ENCODE measurements at places on chromosomes 7 and 10. TPM values are rescaled to one million over a fixed set of nuclear protein-coding genes. Genes with fewer than 3 reads are reported as not detected.

GRCh38 chr10:31578951-31579350 is 259.9 kb downstream of the ZEB1 start:
- DNase-seq: no peak

DNA sequence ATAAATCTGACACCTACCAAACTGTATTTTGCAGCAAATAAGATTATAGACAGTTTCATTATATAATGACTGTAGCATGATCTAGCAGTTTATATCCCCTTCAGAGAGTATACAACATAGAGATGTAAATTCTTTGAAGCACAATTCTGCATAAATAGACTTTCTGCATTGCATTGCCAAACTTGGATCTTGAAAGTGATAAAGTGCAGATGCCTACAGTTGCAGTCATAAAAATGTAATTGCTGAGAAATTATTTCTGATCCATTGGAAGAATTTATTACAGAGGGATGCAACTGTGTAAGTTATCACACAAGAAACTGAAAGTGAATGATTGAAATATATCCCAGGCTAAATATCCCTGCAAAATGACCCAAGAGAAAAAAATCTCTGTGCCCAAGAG is 65.1 kb downstream of the CTNNA3 start:
- no peak for DNase-seq

The CPA4 gene
- 0.55 TPM for polyA plus RNA-seq

The ANXA8 gene
- 0.38 TPM for polyA plus RNA-seq

The ATP6V0E2 gene
- 19.2 TPM for polyA plus RNA-seq

The CYP26C1 gene
- 0.05 TPM for polyA plus RNA-seq

The PRKG1 gene
- polyA plus RNA-seq: 14.9 TPM

All from left kidney (tissue), 8 donors.